ENCODE measurements at places on chromosomes 11 and 22.

DNA sequence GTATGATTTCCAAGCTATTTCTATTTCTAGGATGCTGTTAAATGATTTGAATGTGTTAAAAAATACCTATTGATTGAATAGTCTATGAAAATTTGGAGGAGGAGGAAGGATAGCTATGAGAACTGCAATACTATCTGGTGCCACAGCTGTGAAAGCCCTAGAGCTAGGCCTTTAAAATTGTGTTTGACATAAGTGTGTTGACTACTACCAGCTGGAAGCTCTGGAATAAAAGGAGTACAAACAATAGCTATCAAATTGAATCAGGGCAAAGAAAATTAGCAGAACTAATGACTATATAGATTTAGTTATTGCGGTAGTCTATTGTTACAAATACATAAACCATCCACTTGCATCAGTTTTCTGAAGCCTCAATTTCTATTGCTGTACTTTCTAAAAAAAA is 124.8 kb upstream of the CNTN5 start:
- no peak for DNase-seq

GRCh38 chr11:74276581-74276980 is 34.9 kb downstream of the P4HA3 start:
- no peak for DNase-seq

GRCh38 chr11:132803436-132803835 is 728.9 kb downstream of the OPCML start:
- no peak for DNase-seq

DNA sequence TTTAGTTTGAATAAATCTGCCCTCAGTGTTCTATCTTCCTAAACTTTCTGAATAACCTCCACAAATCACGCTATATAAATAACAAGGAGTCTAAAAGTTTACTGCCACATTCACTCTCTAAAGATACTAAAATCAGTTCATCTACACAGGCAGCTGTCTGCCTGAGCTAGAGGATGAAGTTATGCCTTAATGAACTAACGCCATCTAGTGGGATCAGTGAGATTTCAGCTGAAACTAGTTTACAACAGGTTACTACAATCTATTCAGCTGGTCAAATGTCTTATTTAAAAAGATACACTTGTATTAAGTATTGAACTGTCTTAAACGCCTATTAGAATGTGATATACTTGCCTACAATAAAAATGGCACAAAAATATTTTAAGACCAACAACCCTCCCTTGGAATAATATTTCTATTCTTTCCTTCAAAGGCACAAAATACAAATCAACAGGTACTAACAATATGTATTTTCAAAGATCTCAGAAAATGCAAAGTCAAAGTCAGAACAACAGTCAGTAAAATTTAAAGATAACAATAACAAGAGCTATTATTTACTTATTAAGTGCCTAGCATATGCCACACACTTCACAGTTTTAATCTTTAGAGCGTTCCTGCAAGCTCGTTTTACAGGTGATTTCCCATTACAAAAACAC is 84.1 kb downstream of the LARGE2 start:
- DNase-seq, result no peak

DNA sequence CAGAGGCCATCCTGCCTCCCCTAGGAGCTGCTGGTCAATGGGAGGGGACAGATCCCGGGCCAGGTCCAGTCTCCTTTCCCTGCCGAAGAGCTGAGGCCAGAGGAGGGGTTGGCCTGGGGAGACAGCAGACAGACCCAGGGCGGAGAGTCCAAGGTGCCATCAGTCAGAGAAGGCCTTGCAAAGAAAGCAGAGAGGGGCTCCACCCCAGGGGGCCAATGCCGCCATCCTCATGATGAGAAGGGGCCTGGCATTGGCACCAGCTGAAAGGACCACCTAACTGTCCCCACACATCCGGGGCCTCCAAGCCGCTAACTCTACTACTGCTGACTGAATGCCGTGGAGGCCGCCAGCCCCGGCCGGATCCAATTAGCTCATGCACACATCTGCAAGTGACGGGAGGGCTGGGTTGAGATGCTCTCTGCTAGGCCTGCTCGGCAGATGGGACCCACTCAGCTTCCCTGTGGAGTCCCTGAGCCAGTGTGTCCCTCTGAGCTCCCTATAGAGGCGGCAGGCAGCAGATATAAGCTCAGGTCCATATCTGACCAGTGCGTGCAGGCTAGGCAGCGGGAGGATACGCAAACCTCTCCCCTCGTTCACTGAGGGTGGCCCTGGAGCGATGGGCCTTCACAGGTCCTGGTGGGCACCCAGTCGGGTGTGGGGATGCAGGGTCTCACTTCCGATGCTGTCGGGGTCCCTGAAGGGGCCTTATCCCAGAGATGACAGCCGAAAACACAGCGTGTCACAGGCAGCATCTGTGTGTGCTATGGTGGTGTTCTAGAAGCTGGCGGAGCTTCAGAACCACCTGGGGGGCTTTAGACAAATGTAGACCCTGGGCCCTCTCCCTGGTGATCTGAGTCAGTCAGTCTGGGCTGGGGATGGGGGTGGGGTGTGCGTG is 183.9 kb downstream of the CTTN start:
- DNase-seq, result no peak

DNA sequence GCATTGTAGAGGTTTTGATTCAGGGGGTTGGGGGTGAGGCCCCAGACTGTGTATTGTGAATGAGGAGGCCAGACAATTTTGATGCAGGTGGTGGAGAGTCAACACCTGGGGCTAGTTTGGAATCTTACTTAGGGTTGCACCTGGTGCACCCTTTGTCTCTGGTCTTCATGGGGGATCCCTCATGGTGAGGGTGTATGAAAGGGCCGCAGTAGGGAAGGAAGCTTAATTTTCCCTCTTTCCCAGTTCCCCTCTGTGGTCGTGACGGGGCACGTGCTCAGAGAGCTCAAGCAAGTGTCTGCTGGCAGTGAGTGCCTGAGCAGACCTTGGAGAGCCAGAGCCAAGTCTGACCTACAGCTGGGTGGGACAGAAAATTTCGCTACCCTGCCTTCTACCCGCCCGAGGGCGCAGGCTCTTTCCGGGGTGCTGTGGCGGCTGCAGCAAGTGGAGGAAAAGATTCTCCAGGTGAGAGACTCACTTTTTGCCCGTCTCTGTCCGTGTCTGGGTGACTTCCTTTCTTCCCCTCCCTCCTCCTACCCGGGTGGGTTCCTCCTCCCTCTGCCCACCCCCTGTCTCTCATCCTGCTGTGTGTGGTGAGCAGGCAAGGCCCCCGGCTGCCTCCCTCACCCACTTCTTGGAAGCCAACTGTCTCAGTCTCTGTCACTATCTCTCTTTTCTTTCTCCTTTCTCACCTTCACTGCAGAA is 131.7 kb downstream of the MICAL2 start:
- no peak for DNase-seq

- no peak for DNase-seq
Observed at GRCh38 chr11:118927554-118928100, 1.9 kb upstream of the BCL9L start.

DNA sequence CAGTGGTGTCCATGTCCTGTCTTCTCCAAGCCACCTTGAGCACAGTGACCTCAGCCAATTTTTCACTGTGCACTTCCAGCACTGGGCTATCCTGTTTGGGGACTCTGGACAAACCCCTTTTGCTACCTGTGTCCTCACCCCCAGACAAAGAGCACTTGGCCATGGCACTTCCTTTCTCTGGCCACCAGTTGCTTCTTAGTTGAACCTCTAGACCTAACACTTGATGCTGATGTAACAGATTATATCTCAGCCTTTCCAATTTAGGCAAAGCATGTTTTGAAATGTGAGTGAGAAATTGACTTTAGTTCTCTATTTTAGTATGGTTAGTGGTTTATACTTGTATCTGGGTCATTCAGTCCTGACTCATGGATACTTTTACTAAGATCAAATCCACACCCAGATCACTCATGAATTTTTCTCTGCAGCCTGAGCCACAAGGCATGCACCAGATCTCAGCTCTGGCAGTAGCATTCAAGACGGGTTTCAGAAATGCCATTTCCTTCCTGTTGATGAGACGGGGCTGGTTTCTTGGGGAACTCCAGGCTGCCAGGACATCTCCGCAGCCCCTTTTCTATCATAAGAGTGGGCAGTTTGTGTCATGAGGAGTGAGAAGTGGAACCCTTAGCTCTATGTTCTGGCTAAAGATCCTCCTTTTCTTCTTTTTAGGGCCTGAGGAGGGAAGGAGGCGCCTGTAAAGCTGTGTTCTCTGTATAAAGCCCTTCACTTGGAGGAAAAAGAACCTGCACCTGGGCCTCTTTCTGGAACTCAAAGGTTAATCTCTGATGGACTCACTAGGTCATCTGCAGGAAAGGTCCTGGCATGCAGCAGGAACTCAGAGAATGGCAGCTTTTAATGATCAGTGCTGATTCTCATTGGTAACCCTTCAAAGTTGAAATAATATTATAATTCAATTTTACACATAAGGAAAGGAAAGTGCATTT is 185.6 kb upstream of the TENM4 start:
- no peak for DNase-seq

GRCh38 chr11:68025047-68025446 is 5.4 kb upstream of the NDUFS8 start:
- DNase-seq, result no peak

DNA sequence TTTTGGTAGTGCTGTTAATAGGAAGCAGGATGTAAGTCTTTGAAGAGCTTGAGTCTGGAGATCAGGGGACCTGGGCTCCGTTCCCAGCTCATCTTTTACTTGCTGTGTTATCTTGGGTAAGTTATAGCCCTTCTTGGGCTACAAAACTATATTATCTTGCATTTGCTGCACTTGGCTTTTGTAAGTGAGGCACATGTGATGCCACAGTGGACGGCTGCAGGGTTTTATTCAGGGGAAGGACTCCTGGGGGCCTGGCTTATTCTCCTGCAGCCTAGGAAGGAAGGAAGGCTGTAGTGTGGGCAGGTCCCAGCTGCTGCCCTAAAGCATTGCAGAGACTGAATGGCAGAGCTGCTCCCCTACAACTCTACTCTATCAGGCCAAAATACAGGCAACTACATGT is 6.4 kb downstream of the CD82 start:
- DNase-seq, result no peak

- DNase-seq, result no peak
Observed at GRCh38 chr11:23563591-23563990, 703.3 kb upstream of the CCDC179 start.

- DNase-seq, result no peak
Observed at GRCh38 chr11:6568191-6568918, 35.1 kb downstream of the RRP8 start.
